ENCODE measurements at places on chromosomes 1 and 21. TPM values are rescaled to one million over a fixed set of nuclear protein-coding genes. Genes with fewer than 3 reads are reported as not detected.

The GPR25 gene
- total RNA-seq, result not detected

The PCP4 gene
- total RNA-seq, result not detected

The TNFSF18 gene
- total RNA-seq, result 0.29 TPM

The LCE1B gene
- not detected for total RNA-seq

DNA sequence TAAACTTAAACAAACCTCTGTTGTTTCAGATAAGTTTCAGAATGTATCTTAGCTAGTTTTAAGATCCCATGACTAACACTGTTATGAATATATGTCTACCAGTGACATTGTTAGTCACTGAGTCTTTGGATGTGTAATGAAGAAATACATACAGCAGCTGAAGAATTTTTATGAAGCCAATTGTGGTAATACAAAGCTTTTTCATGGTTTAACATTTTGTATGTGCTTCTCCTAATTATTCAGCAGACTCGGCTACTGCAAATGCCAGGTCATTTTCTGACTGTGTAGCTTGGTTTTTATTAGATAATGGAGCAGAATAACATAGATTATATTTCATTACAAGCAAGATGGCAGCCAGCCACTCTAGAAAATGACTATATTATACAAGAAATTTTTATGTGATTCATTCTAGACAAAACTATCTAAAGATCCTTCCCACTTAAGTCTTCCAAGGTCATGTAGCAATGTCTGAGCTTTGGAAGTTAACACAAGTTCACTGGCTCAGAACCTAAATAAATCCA lies 147.8 kb downstream of the TNFSF18 start:
- DNase-seq, result peak; percentile 19

DNA sequence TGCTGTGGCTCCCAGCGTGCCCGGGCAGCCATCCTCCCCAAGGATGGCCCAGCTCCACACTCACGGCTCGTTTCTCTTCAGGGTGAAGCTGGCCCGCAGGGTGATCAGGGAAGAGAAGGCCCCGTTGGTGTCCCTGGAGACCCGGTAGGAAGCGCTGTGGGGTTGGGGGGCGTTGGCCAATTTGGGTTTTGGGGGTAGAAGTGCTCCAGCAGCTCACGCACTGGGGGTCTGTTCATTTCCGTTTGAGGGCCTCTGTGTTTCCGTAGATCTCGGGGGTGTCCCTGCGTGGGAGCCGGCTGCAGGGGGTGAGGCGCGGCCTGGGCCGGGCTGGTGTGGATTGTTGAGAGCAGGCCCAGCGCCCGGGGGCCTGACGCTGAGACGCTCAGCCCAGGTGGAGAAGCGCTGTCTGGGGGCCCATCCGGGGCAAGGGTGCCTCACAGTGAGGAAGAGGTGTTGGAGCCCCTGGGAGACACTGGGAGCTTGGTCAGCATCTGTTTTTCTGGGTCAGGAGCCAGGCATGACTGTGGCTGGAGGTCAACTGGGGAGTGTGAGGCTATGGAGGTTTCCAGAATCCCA lies 12.6 kb downstream of the COL6A1 start:
- DNase-seq, result no peak

DNA sequence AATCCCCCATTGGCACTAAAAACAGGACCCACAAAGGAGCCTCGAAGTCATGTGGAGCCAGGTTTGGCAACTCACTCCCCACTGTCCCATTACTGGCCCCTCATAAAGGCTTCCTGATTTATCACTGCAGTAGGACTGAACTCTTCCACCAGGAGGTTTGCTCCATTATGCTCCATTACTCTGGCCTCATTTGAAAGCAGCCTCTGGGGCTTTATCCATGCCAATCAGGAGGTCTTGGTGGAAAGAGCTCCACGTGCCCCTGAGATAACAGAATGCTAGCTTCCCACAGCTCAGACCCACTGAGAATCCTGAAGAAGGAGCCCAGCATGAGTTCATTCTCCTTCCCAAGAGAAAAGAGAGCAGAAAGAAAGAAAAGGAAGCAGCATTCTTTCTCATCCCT lies 76.4 kb downstream of the HIVEP3 start:
- DNase-seq, result no peak
